ENCODE measurements at places on chromosomes 5 and 9. TPM values are rescaled to one million over a fixed set of nuclear protein-coding genes. Genes with fewer than 3 reads are reported as not detected.

GRCh38 chr9:78491402-78491801 is 194.5 kb downstream of the PSAT1 start:
- no peak for DNase-seq

Gene ACO1
- 20.8 TPM for total RNA-seq

- DNase-seq: no peak
Measured at GRCh38 chr5:10639846-10640368, 76.0 kb downstream of the ANKRD33B start.

Gene DAPK1
- total RNA-seq: not detected

Gene SLC25A51
- 30.6 TPM for total RNA-seq

DNA sequence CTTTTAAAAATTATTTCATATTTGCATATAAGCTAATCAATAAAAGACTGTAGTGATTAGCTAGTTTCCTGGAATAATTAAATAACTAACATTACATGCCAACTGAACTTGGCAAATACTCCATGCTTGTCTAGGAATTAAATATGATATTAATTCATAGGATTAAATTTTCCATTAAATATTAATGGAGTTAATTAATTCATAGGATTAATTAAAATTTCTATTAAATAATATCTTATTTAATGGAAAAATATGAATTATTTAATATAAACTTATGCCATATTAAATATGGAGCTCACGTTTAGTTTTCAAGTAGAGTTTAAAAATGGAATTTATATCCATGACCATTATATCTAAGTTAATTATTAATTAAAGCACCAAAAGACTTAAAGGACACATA is 517.8 kb upstream of the DAB2 start:
- no peak for DNase-seq

Gene NCS1
- 14.0 TPM for total RNA-seq

Gene TAF11L5
- total RNA-seq: not detected

- DNase-seq: no peak
Measured at GRCh38 chr5:145752534-145752933, 82.6 kb downstream of the PRELID2 start.

- no peak for DNase-seq
Measured at GRCh38 chr5:34002629-34003328, 5.1 kb downstream of the AMACR start.

GRCh38 chr9:90927496-90927895 is 125.9 kb downstream of the SYK start:
- peak; percentile 22 for DNase-seq

Gene PROB1
- 2.2 TPM for total RNA-seq

Gene RAB3C
- total RNA-seq: not detected

DNA sequence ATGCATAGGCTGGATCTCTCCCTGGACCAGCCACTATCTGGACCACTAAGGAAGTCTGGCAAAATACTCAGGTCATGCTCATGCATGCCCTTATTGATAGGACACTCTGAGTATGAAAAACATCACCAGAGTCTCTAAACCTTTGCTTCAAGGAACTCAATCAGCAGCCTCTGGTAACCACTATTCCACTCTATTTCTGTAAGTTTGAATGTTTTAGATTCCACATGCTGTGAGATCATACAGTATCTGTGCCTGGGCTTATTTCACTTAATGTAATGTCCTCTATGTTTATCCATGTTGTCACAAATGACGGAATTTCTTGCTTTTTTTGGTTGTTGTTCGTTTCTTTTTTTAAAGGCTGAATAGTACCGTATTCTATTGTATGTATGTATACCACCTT is 68.3 kb downstream of the TARS1 start:
- DNase-seq: no peak
